ENCODE measurements at places on chromosomes 12 and 14.

DNA sequence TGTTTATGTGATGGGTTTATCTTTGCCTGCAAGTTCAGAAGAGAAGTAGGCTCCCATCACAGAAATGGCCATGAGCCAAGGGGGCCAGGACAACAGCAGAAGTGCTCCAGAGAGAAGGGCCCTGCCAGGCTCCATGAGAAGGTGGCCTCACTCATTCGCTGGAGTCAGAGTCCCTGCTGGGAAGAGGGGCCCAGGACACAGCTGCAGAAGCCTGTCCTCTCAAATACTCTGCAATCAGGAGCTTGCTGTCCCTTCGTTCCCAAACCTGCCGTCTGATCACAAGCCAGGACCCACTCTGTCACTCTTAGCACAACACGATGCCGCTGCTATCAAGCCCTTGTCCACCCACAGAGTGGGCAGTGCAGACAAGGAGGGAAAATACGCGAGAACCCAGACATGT lies 306.2 kb upstream of the FKBP4 start:
- no peak for DNase-seq

- DNase-seq: no peak
Observed at GRCh38 chr14:96245710-96246538, 10.1 kb upstream of the BDKRB1 start.

DNA sequence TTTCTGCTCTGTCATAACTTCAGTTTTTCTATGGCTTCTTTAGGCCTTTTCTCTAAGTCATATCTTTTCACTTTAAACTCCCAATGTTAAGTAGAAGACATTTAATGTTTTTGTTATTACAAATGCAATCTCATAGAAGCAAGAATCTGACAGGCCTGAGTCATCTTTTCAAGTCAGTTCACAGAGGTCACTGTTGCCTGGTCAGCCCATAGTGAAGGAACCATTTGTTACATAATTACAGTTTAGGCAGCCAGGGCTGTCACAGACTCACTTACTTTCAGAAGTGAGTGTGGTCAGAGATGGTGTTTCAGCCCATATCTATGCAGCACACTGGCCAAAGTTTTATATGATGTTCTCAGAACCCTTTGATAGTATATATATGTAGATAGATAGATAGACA lies 46.5 kb downstream of the CCER1 start:
- no peak for DNase-seq

- DNase-seq: no peak
Observed at GRCh38 chr12:79850610-79851299, 84.1 kb downstream of the PPP1R12A start.

DNA sequence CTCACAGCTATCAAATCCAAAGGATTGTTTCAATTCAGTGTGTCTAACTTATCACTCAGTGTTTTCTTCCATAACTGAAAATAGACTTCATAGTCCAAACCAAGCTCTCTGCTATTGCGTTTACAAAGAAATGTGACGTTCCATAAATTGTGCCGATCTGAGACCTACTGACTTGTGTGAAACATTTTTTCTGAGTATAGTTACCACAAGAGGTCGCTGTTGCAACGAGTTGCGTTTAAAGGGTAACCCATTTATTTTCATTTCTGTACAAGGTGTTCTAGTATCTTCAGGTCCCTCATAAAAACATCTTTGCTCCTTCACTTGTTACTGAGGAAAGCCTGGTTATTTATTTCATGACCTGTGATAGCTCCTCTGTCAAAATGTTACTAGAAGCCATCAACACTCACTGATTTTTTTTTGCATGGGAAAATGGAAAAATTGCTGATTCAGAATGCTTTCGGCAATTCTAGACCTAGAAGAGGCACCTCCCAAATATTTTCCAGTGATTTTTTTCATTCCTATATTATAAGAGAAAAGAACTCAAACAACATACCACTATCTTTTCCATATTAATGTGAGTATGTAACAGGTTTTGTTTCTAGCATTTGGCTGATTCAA lies 60.9 kb upstream of the OR4E1 start:
- peak; percentile 62 for DNase-seq

DNA sequence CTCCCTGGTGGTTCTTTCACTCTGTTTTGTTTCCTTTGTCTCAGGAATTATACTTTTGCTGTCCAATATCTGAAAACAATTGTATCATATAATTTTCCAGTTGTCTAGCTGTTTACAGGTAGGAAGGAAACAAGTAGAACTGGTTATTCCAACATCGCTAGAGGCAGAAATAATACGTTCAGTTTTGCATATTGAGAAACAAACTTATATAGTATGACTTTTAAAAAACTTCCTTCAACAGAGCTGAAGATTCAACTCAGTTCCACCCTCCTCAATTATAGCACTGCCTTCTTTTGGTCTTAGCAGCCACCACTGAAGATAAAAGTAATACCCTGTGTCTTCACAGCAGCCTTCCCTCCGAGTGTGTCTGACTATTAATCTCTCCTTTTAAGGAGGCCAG lies 214.3 kb downstream of the EFCAB11 start:
- DNase-seq: no peak

DNA sequence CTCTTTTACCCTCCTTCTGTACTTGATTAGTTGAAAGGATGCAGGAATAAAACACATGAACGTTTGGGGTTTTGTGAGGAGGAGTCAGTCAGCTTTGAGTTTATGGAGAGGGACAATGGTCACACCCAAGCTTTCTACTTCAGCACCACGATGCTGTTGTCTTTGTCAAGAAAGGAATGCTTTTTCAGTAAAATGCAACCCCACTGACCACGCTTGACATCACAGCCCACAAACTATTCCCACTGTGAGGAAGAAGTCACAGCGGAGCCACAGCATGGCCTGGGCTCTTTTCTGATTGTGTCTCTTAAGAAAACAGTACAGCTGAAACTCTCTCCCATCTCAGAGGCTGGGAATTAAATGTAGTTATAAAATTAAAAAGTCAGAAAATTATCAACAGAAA lies 135.2 kb downstream of the APAF1 start:
- no peak for DNase-seq

- no peak for DNase-seq
Observed at GRCh38 chr12:38384816-38385378, 68.3 kb downstream of the ALG10B start.

GRCh38 chr14:63204407-63205043 lies at the start of gene RHOJ:
TSS of gene RHOJ (plus strand) at chr14:63204443. CDS start at chr14:63204870, 427 bp downstream.
- DNase-seq: no peak

GRCh38 chr12:57759360-57759980 lies 4.6 kb downstream of the MARCHF9 start:
- peak; percentile 60 for DNase-seq

DNA sequence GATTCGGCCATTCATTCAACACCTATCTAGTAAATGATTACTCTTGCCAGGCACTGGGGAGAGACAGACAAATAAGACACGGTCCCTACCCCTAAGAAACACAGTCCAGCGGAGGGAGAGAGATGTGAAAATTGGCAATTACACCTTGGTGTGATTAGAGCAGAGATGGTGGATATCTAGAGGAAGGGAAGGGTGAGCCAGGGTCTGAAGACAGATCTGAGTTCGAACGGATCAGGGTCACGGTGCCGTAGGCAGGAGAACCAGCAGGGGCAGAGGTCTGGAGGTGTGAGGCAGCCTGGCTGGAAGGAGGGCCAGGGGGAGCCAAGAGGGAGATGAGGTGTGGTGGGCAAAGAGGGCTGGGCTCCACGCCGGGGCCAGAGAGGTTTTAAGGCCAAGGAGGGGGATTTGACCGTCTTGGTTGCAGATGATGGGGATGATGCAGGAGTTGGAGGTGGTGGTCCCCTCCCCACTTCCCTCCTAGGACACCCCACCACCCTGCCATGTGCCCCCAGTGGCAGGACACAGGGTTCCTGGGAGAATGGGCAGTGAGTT lies 27.1 kb downstream of the FAM222A start:
- DNase-seq: no peak

- DNase-seq: peak; percentile 33
Observed at GRCh38 chr12:12378616-12379015, 21.7 kb downstream of the BORCS5 start.

- DNase-seq: peak; percentile 57
Observed at GRCh38 chr12:54981796-54982195, 2.8 kb downstream of the TESPA1 start.

DNA sequence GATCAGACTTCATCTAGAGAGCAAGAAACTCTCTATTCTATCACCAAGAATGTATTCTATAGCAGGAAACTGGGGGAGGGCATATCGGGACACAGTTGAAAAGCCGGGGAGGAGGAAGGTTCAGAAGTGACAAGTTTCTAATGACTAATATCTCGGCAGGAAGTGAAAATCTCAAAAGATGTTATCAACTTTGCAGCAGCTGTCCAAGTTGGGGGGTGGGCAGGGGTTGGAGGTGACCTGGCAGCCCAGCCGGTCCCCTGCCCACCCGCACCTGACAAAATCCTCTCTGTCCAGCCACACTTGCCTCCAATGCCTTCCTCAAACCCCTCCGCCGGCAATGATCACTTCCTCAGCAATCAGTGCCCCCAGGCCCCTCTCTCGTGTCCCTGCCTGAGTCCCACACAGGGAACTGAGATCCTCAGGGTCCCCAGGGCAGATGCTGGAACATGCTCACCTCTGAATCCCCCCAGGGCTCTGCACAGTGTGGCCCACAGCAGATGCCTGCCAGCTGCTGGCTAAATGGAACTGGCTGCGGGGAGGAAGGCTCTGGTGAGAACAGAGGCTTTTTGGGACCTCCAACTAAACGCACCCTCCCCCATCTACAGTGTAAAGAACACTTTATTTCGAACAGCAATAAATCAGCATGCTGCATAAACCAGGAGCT lies 43.9 kb downstream of the CCDC88C start:
- peak; percentile 89 for DNase-seq

Measured in activated CD4-positive, alpha-beta T cell treated with anti-CD3 and anti-CD28 coated beads, Interleukin-2, amount 50 U/mL, for 16 hours (primary cell).